ENCODE measurements at places on chromosomes 5 and 9.

DNA sequence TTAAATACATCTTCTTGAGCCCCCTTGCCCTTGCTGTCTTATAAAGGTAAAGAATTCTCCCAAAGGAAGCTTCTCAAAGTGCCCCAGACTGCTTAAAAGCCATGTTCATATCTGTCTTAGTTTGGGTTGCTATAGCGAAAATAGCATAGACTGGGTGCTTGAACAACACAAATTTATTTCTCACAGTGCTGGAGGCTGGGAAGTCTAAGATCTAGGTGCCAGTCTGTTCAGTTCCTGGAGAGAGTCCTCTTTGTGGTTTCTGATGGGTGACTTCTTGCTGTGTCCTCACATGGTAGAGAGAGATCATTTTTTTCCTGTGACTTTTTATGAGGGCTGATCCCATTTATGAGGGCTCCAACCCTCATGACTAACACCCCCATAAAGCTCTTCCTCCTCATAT lies 486.7 kb upstream of the ADAMTS16 start:
- no peak for DNase-seq

- no peak for DNase-seq
These were observed 3.3 kb downstream of the HK3 start for GRCh38 chr5:176895831-176896230.

DNA sequence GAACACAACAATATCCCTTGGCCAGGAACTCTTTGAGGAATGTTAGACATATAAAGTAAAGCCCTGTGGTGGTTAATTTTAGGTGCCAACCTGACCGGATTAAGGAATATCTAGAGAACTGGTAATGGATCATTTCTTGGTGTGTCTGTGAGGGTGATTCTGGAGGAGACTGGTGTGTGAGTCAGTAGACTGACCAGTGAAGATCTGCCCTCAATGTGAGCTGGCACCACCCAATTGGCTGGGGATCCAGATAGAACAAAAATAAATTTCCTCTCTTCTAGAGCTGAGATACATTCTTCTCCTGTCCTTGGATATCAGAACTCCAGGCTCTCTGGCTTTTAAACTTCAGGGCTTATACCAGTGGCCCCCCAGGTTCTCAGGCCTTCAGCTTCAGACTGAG lies 56.2 kb upstream of the TNPO1 start:
- DNase-seq, result no peak

DNA sequence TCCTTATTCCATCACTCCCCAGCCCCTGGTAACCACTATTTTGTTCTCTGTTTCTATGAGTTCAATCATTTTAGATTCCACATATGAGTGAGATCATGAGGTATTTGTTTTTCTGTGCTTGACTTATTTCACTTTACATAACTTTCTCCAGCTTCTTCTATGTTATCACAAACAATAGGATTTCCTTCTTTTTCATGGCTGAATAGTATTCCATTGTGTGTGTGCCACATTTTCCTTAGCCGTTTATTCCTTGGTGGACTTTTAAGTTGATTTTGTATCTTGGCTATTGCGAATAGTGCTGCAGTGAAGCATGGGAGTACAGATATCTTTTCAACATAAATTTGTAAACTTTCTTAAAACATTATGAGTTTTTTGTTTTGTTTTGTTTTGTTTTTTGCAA lies 15.1 kb downstream of the SYK start:
- DNase-seq, result no peak

GRCh38 chr5:135319928-135320606 lies 79.0 kb downstream of the MACROH2A1 start:
- DNase-seq, result no peak

GRCh38 chr9:126500600-126501382 lies 112.9 kb upstream of the LMX1B start:
- DNase-seq, result peak; percentile 94

DNA sequence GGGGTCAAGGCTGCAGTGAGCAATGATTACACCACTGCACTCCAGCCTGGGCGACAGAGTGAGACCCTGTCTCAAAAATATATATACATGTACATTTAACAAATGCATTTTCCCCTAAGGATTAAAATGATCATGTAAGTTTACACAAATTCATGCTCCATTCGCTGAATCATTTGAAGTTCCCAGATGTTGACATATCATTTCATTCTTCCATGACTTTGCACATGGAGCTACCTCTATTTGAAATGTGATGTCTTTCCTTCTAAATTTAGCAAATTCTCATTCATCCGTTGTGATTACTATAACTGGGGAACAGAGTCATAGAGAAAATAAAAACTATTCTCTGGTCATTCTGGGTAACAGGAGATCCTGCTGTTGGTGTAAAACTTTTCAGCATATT lies 10.6 kb downstream of the PTGER4 start:
- no peak for DNase-seq

DNA sequence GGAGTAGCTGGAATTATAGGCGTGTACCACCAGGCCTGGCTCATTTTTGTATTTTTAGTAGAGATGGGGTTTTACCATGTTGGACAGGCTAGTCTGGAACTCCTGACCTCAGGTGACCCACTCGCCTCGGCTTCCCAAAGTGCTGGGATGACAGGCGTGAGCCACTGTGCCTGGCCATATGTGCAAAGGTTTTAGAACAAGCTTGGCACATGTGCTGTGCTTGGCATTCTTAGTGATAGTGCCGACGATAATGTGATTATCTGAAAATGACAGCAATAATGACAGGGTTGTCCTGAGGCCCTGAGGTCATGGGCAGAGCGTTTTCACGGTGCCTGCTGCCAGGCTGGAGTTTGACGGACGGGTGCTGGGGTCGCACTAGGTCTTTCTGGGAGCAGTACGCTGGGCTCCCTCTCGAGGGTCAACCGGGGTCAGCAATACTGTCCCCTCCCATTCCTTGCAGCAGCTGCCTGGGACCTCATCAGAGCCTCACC lies 42.6 kb downstream of the HMCN2 start:
- DNase-seq, result no peak

DNA sequence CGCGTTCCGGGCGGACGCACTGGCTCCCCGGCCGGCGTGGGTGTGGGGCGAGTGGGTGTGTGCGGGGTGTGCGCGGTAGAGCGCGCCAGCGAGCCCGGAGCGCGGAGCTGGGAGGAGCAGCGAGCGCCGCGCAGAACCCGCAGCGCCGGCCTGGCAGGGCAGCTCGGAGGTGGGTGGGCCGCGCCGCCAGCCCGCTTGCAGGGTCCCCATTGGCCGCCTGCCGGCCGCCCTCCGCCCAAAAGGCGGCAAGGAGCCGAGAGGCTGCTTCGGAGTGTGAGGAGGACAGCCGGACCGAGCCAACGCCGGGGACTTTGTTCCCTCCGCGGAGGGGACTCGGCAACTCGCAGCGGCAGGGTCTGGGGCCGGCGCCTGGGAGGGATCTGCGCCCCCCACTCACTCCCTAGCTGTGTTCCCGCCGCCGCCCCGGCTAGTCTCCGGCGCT lies at the start of gene DAPK1:
Gene DAPK1, plus strand, starts transcription at position 264 of the 442 bp plus-strand sequence. CDS start 1,211 bp downstream, outside the sequence.
- no peak for DNase-seq

GRCh38 chr5:74851684-74852353 lies 14.4 kb downstream of the FAM169A start:
- no peak for DNase-seq

- no peak for DNase-seq
These were observed 998 bp downstream of the SRP19 start for GRCh38 chr5:112862085-112862484.

DNA sequence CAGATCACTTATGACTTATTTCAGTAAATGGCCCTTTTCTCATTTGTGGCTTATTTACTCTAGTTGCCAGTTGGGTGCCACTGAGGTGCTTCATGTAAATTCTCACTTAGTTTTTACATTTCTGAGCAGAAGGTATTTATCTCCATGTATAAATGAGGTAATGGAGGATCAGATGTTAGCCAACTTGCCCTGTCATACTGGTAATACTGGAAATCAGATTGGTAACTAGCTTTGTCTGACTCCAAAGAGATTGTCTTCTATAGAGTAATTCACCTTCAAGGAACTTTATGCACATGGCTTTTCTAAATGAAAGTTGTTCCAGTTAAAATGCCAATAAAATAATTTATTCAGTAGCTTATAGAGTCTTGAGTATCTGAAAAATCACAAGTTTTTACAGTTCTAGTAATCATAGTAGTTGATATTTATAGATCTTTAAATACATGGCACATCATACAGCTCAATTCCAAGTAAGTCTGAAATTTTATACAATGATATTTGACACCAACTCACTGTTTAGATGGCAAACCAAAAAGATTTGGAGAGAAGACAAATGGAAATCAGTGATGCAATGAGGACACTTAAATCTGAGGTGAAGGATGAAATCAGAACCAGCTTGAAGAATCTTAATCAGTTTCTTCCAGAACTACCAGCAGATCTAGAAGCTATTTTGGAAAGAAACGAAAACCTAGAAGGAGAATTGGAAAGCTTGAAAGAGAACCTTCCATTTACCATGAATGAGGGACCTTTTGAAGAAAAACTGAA lies 28.8 kb downstream of the RAB14 start:
- DNase-seq, result no peak
